ENCODE measurements at places on chromosomes 16 and 17.
A peak's percentile ranks its signal among the peaks of the same experiment; 100 is the strongest.

GRCh38 chr17:7846765-7847661 lies 7.9 kb upstream of the TMEM88 start:
- no peak for DNase-seq

- DNase-seq: no peak
Measured at GRCh38 chr17:6669479-6670212, 18.1 kb downstream of the C17orf100 start.

- no peak for DNase-seq
Measured at GRCh38 chr17:19574956-19575355, 41.3 kb downstream of the SLC47A1 start.

DNA sequence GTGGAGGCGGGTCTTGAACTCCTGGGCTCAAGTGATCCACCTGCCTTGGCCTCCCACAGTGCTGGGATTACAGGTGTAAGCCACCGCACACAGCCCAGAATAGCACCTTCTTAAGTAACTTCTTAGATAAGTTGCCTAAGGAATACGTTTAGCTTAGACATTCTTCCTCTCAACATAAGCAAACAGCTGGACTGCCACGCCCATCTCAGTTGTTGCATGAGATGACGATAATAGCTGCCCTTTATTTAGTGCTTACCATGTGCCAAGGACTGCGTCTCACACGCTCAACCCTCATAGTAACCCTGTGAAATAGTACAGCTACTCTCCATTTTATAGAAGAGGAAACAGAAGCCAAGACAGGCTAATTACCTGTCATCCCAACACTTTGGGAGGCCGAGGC lies 11.8 kb downstream of the HASPIN start:
- no peak for DNase-seq

GRCh38 chr17:17503566-17504130 lies 7.5 kb upstream of the RASD1 start:
- DNase-seq: no peak

DNA sequence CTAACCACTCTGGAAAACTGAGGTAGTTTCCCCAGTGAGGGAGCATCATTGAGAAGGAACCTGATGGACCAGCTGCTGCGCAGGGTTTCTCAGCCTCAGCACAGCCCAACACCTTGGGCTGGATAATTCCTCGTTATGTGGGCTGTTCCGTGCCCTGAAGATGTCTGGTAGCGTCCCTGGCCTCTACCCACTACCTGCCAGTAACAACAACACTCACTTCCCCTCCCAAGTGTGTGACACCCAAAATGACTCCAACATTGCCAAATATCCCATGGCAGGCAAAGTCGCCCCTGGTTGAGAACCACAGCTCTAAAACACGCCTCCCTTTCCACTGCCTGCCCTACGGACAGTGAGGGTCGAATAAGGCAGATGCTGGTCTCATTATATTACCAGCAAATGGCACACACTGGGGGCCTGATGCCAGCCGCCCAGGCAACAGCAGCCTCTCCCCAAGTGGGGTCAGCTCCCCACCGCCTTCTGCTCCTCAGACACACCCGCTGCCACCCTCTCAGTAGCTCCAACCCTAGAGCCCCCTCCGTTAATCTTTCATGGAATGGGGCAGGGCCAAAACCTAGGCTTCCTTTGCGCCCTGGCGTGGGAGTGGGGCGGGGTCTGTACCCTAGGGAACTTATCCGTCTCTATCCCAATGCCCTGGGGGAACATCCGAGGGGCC lies 1.0 kb downstream of the RHBDF2 start:
- DNase-seq: peak; percentile 37

DNA sequence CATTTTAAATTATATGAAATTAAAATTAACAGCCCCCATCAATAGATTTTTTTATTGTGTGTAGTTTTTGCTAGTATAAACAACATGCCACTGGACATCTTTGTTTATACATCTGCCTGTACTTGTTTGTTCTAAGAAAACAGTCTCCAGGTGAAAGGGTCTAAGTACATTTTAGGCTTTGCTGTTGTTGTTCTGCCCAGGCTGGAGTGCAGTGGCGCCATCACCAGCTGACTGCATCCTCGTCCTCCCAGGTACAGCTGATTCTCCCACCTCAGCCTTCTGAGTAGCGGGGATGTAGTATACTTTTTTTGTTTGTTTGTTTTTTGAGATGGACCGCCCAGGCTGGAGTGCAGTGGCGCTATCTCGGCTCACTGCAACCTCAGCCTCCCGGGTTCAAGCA lies 25.5 kb downstream of the C17orf58 start:
- DNase-seq: no peak

DNA sequence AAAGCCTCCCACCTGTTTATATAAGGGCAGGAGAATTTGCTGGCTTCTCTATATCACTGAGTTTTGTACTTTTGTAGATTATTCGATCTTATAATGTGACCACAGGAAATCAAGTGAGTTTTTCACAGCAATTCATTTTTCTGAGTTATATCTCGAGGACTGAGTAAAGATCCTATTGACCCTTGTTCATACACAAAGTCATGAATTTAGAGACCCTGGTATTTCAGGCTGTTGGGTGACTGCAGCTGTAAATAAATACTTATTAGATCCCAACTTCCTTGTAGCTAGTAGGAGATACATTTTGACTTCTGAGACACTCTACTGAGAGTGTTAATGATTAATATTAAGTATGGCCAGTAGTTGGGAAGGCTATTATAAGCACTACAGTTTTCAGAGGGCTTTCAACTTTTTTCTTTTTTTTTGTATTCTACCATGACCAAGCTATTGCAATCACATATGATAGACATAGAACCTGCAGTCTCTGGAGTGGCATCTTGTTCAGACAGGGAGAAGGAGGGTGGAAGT lies 3.2 kb upstream of the KRT20 start:
- DNase-seq: no peak

GRCh38 chr17:62870552-62870971 lies 62.4 kb upstream of the MARCHF10 start:
- no peak for DNase-seq

DNA sequence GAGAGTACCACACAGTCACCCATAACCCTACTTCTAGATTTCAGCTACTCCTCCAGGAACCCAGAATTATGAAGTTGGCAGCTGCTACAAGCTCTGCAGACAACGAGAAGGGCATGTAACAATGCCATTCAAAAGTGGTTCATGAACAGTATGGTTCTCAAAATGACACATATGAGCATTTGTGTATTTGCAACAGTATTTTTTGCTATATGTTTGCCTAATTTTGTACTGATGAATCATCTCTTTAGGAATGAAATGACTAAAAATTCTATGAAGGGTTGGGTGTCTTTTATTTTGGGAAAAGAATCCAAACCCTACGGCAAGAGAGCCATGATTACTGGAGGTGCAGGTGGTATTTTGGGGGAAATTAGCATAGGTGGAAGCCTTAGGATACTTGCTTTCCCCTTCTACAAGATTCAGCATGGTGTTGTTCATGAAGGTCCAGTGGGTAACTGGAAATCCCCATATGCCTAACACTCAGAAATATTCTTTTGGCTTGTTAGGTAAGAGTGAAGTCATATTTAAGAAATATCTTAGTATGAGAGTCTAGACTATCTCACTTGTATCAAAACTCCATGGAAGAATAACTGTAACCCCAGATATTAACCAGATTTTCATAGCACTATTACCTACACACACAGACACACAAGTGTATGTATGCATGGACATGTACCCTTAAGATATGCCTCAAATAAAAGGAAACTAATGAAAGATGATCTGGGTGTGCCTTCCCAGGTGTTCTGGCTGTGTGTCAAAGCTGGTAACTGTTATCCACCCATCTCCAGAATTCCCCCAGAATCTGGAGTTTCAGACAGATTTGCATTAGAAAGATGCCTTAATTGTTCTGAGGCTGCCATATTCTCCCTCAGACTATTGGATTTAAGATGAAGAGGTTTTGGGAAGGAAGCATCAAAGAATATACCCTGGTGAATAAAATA lies 688.2 kb upstream of the SOX9 start:
- no peak for DNase-seq

GRCh38 chr16:23206986-23207385 lies 24.4 kb downstream of the SCNN1G start:
- no peak for DNase-seq

DNA sequence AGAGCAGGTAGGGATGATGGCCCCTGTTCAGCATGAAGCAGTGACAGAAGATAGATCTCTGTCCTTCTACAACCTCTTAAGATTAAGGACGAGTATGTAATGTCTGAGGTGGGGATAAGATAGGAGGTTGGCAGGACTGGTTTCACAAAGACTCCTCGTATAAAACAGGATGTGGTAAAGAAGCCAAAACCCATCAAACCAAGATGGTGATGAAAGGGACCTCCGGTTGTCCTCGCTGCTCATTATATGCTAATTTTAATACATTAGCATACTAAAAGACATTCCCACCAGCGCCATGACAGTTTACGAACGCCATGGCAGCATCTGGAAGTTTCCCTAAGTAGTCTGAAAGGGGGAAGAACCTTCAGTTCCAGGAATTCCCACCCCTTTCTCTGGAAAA lies 27.3 kb downstream of the MIS12 start:
- no peak for DNase-seq

- DNase-seq: no peak
Measured at GRCh38 chr16:77548766-77549165, 113.9 kb upstream of the ADAMTS18 start.

- no peak for DNase-seq
Measured at GRCh38 chr16:12081048-12081404, 104.5 kb downstream of the SNX29 start.

GRCh38 chr17:50051082-50051576 lies 4.8 kb upstream of the ITGA3 start:
- DNase-seq: no peak

GRCh38 chr17:63491977-63492618 lies 15.2 kb downstream of the ACE start:
- DNase-seq: no peak

DNA sequence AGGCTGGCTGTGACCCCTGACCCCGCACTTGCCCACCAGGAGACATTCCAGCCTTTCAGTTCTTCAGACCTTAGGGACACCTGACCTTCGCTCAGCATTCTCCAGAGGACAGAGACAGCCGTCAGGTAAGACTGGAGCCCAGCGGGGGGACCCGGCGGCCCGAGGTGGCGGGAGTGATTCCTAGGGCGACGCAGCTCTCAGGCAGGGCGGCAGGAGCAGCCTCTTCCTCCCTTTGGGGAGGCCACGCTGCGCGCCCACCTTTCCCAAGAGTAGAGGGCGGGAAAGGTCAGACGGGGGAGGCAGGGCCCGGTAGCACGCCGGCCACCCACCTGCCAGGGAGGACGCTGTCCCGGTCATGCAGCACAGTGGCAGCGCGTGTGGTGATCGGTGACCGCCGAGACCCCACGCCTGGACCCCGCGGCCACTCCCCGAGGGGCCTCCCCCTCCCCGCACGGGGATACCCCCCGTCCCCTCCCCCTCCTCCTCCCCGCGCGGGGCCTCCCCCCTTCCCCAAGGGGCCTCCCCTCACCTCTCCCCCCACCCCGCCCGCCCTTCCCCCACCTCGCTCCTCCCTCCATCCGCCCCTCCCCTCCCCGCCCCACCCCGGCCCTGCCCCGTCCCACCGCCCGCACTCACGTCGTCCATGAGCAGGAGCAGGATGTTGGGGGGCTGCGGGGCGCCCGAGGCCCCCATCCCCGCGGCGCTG lies 472 bp downstream of the GALNS start:
- no peak for DNase-seq

Data from germinal center (tissue), 1 donor.